ENCODE measurements at places on chromosomes 16 and 17. TPM values are rescaled to one million over a fixed set of nuclear protein-coding genes. Genes with fewer than 3 reads are reported as not detected.

Gene COL1A1
- polyA plus RNA-seq: not detected

Gene SULT1A2
- polyA plus RNA-seq: 0.59 TPM

Gene WNK4
- polyA plus RNA-seq: 0.20 TPM

Gene KRTAP2-3
- not detected for polyA plus RNA-seq

Gene ACSM5
- 2.9 TPM for polyA plus RNA-seq

Gene DHX8
- 111 TPM for polyA plus RNA-seq

Gene CA5A
- polyA plus RNA-seq: not detected

Gene KRTAP3-2
- polyA plus RNA-seq: not detected

Gene CIAO2B
- 132 TPM for polyA plus RNA-seq

Gene SEBOX
- polyA plus RNA-seq: not detected

Gene CCDC200
- not detected for polyA plus RNA-seq

Gene KRTAP17-1
- not detected for polyA plus RNA-seq

Gene TM4SF5
- not detected for polyA plus RNA-seq

All from Purkinje cell (primary cell).